Right renal cortex interstitium (tissue), 3 donors: ENCODE measurements at places on chromosomes 5 and 9. TPM values are rescaled to one million over a fixed set of nuclear protein-coding genes. Genes with fewer than 3 reads are reported as not detected.

- no peak for DNase-seq
These were observed 11.5 kb upstream of the TGFBR1 start for GRCh38 chr9:99093492-99093791.

GRCh38 chr5:110008131-110008530, 318.4 kb downstream of the MAN2A1 start:
- DNase-seq, result no peak

DNA sequence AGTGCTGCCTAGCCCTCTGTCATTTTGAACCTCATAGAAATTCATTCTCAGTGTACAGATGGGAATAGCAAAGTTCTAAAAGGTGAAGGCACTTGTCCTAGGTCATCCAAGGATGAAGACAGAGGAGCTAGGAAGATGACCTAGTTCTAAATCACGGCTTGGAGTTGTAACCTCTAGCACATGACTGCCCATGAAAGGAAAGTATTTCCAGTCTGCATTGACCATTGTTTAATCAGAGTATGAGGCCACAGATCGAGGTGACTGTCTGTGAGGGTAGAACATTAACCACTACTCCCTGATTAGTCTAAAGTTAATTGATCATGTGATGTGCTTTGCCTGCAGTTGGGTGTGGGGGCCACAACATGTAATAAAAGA, 674 bp upstream of the TNFSF15 start:
- DNase-seq, result no peak

- DNase-seq, result no peak
These were observed 6.3 kb upstream of the ADAMTSL1 start for GRCh38 chr9:18467696-18468095.

DNA sequence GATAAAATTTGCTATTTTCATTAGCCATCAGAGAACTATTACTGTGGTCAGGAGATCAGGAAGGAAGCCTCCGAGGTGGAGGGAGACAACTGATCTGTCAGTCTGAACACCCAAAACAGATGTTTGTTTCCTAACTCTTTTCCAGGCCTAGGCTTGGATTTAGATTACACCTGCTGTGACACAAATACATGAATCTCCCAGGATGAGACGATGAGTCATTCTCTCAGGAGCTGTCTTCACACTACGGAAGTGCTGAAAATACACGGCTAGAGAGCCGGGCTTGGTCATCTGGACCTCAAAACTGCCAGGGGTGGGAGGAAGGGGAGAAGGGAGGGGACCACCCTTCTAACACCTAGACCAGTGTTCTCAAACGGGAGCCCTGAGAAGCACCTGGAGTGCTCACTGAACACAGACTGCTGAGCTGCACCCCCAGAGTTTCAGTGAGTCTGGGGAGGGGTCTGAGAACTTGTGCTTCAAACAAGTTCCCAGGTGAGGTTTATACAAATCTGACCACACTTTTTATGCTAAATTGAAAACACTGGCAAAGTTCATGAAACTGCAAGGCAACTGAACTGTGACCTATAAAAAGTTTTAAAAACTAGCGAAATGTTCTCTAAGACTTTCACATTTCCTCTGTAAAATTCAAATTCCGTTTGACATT, 80.3 kb upstream of the EQTN start:
- no peak for DNase-seq

GRCh38 chr5:114658194-114658593, 296.3 kb downstream of the KCNN2 start:
- no peak for DNase-seq

The SLC36A2 gene
- polyA plus RNA-seq, result 6.2 TPM

The PITX1 gene
- not detected for polyA plus RNA-seq

GRCh38 chr5:75465480-75465879, 45.9 kb downstream of the CERT1 start:
- no peak for DNase-seq

- no peak for DNase-seq
These were observed 205.2 kb upstream of the EDIL3 start for GRCh38 chr5:84589926-84590325.

DNA sequence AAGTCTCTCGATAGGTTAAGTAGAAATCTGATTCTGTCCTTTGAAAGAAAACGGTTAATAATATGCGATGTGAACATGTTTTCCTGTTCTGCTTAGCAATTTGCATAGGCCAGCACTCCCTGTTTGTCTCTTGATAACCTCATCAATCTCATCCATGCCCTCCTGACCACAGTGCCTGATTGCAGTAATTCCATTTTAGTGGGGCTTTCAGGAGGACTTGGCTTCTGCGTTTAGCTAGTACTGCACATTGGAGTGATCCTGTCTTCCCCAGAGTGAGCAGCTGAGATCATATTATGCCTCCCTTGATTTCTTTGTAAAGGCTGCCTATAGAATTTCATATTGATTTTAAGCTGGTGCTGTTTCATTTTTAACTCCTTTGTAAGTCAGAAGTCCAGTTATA, 335.9 kb upstream of the ISL1 start:
- DNase-seq, result no peak

The SLC23A1 gene
- polyA plus RNA-seq, result 9.8 TPM

DNA sequence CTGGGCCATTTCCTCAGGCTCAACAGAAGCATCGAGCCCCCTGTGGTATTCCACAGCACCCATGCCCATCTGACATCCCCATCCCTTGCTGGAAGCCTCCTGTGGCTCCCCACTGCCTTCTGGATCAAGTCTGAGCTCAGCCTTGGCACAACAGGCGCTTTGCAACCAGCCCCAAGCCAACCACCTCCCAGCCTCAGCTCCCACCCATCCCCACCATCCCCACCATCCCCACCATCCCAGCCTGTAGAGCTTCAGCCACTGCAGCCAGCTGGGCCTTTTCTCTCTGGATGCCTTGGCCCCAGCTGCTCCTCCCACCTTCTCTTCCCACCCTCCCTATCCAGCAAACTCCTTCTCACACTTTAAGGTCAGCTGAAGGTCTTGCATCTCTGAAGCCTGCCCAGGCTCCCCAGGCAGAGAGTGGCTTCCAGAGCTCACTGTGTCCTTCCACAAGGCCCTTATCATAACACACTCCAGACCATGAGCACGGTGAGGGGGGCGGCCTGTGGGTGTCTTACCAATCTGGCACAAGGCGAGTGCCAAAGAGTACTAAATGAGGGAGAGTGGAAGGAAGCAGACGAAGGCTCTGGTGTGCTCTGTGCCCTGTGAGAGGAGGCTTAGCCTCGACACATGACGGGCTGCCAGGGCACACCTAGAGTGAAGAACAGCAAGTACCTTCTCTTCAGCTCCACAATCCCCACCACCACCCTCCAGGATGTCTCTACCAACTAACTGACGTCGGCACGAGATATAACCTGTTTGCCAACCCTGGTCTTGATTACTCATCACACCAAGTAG, 6.5 kb downstream of the HIGD2A start:
- DNase-seq, result no peak

- DNase-seq, result no peak
These were observed 792 bp downstream of the NTMT1 start for GRCh38 chr9:129626625-129627284.

The FAT2 gene
- 9.4 TPM for polyA plus RNA-seq

DNA sequence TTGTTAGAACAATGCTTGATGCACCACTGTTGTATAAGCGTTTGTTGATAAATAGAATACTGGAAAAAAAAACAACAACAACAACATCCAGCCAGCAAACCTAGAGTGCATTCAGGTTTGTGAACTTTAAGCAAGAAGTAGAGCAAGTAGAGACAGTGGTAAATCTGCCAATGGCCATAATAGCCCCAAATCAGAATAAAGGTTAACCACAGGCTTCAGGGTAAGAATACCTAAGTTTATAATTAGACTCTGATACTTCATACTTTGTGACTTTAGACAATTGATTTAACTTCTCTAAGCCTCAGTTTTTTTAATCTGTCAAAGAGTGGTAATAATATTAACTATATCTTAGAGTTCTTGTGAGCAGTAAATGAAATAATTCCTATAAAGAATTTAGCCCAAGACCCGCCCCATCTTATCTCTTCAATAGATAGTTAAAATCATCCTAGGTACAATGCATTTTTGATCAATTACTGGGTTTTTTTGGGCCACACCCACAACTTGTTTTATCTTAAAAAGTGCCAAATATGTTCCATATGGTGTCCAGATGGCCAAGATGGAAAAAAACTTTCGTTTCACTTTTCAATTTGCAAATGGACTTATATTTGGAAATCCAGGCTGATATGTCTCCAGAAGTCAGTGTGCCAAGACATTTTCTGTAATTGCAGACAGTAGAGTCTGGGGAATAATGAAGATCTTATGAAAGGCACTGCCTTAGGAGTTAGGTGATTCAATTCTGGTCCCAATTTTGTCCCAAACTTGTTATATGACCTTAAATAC, 24.5 kb upstream of the DPYSL3 start:
- DNase-seq, result no peak

GRCh38 chr5:82595113-82595512, 317.0 kb upstream of the RPS23 start:
- DNase-seq, result no peak

The HK3 gene
- polyA plus RNA-seq, result 0.62 TPM

The ACTBL2 gene
- not detected for polyA plus RNA-seq

GRCh38 chr5:5467737-5468136, 45.3 kb downstream of the ICE1 start:
- DNase-seq, result no peak

DNA sequence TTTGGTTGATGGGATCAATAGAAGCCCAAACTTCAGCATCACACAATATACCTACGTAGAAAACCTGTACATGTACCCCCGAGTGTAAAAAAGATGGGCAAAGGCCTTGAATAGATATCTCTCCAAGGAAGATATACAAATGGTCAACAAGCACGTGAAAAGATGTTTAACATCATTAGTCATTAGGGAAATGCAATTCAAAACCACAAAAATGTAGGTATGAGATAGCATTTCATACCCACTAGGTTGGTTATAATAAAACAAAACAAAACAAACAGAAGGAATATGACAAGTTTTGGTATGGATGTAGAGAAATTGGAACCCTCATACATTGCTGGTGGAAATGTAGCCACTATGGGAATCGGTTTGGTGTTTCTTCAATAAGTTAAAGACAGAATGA, 33.1 kb upstream of the PPARGC1B start:
- no peak for DNase-seq

GRCh38 chr5:104526866-104527265, 964.3 kb upstream of the NUDT12 start:
- DNase-seq, result no peak

The IRX4 gene
- 0.29 TPM for polyA plus RNA-seq

- no peak for DNase-seq
These were observed 14.8 kb downstream of the SLC44A1 start for GRCh38 chr9:105259274-105259673.
